MV-4-11 (cell line): ENCODE measurements at places on chromosomes 5 and 9.

DNA sequence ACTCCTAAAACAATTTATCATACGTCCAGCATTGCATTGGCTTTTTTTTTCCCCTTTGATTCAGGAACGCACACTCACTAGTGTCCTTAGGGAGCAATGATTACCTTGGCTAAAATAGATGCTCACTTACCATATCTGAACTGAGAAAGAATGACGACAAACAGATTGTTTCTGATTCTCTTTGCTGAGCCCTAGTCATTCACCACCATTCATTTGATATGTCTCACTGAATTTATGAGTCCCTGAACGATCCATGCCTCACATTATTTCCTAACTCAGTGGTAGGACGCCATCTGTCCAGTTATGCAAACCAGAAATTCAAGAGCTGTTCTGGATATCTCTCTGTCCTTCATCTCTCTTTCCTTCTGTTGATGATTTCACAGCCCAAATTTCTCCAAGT lies 39.3 kb upstream of the DAB2 start:
- DNase-seq, result no peak

DNA sequence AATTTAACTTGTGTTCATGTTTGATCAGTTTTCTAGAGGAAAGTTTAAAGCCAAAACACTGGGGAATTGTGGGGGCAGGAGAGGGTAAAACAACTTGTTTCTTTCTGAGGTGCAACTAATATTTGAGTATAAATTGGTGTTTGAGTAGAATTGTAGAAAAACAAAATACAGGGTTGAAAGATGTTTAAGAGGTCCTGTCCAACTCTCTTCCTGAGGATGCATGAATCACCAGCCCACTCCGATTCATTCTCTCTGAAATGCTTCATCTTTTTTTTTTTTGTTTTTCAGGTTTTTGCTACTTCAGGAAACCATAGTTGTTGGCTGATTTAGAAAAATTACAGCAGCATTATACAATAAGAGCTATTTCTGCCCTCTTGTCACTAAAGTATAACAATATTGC lies 42.4 kb upstream of the TMC1 start:
- no peak for DNase-seq

DNA sequence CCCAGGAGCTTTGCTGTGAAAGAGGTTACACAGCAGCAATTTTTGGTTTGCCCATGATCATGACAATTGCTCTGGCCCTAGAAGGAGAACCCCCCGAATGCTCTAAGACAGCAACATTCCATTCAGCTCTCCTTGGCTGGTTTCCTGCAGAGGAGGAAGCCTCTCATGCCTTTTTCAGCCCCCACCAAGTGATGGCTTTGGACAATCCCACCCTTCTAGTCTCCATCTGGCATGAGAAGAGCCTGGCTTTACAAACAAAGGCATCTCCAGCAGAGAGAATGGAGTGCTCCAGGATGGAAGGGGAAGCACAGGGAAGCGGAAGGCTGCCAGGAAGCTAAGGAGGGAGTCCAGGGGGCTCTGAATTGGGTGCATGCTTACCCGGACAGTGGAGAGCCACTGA lies 98.4 kb downstream of the CRB2 start:
- DNase-seq, result no peak

DNA sequence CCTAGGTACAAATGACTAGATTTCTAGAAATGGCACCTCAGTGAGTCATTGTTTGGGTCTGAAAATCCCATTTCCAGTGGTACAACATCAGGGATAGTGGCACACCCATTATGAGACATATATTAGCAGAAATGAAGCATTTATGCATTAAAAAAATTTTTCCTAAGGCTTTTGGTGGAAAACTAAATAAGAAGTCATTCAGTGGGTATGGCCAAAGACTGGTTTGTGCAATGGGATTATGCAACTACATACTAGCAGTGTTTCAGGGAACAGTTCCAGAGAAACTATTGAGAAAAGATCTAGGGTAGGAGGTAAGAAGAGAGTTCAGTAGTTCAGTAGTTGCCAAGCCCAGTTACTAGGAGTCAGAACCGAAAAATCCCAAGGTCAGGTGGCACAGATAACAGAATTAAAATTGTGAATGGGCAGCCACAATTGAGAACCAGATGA lies 106.5 kb upstream of the HAPLN1 start:
- no peak for DNase-seq

DNA sequence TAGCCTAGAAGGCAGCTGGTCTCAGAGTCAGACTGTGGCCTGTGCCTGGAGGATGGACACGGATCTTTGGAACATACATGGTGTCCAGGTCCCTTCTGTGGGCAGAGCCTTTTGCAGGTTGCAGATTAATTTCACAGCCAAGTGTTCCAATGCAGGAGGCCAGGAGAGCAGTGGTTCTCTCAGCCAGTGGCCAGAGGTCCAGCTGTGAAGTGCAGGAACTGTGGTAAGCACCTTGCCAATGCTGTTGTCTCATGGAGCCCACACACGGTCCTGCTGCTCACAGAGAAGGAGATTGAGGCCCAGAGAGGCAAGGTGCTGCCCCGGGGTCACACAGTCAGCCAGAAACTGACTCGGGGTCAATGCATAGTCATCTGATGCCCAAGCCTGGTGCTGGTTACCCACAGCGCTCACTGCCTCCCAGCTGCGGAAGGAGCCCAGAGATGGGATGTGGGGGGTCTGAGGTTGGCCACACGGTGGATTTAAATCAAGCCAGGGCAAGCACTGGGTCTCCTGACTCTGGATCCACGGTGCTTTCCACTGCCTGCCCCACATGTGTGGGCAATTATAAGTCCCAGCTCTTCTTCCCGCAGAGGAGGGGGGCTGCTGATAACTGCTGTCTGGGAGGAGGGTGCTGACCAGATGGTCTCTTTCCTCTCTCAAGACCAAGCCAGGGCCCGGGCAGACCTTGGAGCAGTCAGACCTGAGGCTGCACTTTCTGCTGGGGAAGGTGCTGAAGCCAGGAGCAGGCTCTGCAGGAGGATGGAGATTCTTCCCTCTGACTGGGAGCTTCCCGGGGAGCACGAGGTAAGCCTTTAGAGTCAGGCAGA lies 2.8 kb downstream of the PDGFRB start:
- DNase-seq, result no peak

DNA sequence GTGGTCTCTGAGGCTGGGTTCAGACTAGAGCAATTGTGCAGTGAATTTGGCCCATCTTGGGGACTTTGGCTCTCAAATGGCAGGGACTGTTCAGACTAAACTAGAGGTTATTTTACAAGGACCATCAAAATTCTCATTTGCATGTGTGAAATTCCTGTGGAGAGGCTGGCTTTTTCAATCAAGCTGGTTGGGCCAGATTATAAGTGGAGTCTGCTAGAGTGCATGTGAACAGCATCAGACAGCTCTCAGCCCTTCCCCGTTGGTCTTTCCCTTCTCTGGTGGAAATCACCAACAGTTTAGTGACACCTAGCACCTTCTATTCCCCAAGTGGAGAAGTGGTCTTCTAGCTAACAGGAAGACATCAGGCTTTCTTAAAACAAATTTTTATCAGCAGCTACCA lies 301.3 kb downstream of the CWC27 start:
- DNase-seq, result no peak

DNA sequence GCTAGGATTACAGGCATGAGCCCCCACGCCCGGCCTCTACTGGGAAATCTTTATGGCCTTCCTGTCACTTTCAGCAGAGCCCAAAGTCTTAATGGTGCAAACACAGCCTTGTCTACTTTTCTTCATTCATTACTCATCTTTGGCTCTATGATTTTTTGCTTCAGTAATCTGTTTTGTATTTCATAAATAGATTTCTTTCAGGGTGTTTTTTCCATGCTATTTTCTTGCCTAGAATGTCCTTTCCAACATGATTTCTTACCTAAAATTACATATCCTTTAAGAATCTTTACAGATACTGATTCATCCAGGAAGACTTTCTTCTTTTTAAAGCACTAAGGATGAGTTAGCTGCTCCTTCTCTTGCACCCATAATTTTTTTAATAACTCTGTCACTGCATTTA lies 213.0 kb downstream of the TAF11L14 start:
- DNase-seq, result no peak

DNA sequence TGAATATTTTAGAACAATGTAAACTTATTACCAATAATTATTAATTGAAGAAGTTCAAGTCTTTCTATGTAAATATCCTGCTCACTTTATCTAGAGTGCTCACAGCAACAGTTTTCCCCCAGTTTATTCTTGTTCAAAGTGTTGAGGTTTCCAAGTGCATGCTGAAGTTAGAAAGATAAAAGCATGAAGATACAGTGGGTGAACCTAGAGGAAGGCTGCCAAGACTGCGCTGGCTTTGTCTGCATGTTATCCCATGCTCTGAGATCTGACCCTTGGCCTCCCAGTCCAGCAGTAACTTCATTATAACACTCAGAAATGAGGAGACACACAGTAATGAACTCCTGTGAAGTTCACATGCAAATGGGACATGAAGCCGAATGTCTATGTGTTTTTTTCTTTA lies 76.0 kb upstream of the PIP5K1B start:
- no peak for DNase-seq

GRCh38 chr5:131848662-131849061 lies 51.8 kb upstream of the FNIP1 start:
- no peak for DNase-seq

DNA sequence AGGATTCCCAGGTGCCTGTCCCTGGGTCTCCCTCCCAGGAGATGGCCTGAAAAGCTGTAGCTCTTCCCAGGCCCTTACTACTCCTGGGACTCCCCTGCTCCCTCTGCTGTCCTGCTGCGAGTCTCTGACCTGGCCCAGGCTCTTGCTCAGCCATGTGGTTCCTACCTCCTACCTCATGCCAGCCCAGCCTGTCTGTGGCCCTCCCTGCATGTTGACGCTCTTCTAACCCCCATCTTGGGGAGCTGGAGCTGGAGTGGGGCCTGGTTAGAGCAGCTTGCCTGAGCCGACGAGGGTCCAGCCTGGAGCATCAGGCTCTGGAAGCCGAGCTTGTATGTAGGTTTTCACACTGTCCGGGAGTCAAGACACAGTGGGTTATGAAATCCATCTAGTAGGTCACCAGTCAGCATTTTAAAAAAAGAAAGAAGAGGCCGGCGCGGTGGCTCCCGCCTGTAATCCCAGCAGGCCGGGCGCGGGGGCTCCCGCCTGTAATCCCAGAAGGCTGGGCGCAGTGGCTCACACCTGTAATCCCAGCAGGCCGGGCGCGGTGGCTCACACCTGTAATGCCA lies 244.4 kb downstream of the FANCC start:
- no peak for DNase-seq

DNA sequence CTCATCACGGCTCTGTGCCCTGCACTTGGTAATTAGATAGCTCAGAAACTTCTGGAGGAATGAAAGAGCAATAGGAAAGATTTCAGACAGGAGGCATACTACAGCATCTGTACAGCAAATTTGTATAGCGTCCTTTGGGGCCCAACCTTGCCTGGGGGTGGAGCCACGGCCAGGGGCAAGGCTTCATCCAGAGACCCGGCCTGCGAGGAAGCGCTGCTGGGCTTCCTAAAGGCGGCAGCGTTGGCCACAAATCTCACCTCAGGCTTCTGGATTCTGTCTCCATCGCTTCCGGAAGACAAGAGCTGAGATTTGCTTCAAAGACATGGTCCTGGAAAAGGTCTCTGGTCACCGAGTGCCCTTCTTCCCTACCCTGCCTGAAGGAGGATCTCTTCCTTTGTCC lies 12.2 kb upstream of the SPATA31D1 start:
- DNase-seq, result no peak

DNA sequence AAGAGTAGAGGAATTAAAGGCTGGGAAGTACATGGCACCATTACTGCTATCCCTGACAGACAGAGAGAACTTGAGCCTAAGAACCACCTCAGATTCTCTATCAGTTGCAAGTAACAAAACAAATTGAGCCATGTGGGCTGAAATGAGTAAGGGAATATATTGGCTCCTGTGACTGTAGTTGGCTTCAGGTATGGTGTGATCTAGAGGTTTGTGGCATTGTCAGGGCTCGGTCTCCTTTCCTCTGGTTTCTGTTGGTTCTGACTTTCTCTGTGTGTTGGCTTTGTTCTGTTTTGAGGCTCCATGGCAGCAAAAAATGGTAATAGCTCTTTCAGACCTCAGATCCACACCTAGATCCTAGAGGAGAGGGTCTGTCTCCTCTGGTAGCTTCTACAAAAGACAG lies 5.7 kb downstream of the GALNT10 start:
- DNase-seq, result no peak

GRCh38 chr9:31799953-31800609 lies 584.4 kb upstream of the ACO1 start:
- DNase-seq, result peak; percentile 4

- no peak for DNase-seq
Observed at GRCh38 chr9:112364761-112365160, 15.1 kb upstream of the HSDL2 start.

GRCh38 chr5:135069016-135069770 lies 35.2 kb upstream of the PITX1 start:
- DNase-seq, result no peak

DNA sequence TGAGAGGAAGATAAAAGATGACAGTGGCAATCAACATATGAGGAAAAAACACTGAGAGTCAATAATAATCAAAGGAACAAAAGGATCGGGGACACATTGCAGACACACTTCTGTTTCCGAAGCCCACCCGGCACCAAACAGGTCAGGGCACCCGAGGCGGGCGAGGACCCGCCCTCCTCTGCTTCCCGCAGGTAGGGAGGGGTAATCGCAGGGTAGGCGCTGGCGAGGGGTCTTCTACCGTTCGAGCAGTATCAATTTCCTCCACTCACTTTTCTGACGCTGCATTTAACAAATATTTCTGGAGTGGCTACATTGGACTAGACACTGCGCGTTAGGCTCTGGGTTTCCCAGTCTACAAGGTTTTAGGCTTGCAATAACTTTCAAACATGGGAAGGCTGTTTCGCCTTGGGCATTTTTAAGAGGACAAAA lies 1.3 kb downstream of the TXN start:
- DNase-seq, result no peak

GRCh38 chr9:126164796-126165525 lies 161.7 kb upstream of the MVB12B start:
- DNase-seq, result no peak

- DNase-seq, result no peak
Observed at GRCh38 chr9:93224591-93224990, 40.7 kb downstream of the WNK2 start.

DNA sequence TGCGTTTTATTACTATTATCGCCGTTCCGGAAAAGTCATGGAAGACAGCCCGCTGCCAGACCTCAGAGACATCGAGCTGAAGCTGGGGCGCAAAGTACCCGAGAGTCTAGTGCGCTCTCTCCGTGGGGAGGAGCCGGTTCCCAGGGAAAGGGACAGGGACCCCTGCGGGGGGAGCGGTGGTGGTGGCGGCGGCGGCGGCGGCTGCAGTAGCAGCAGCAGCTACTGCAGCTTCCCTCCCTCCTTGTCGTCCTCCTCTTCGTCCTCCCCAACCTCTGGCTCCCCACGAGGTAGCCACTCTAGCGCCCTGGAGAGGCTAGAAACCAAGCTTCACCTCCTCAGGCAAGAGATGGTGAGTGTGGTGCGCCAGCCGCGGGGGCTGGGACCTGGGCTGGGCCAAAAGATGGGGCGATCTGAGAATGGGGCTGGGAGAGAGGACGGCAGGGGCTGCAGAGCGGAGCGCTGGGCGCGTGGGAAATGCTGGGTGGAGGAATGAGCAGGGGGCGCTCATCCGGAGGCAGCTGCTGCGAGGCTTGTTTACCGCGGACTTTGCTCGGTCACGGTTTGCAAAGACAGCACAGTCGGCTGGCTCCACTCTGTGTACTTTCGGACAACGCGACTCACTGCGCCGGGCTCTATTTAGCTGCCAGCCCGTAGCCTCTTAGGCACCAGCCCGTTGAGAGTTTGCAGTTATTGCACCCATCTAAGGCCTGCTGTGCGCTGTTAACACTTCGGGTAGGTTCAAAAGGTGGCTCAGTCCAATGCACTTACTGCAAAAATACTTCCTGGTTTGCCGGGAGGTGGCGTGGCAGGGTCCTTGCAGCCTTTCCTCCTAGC lies 1.1 kb downstream of the LURAP1L start:
- DNase-seq, result peak; percentile 27
